ENCODE measurements at places on chromosomes 5 and 9. TPM values are rescaled to one million over a fixed set of nuclear protein-coding genes. Genes with fewer than 3 reads are reported as not detected.

GRCh38 chr5:43729846-43730478, 127.0 kb downstream of the NNT start:
- no peak for DNase-seq

DNA sequence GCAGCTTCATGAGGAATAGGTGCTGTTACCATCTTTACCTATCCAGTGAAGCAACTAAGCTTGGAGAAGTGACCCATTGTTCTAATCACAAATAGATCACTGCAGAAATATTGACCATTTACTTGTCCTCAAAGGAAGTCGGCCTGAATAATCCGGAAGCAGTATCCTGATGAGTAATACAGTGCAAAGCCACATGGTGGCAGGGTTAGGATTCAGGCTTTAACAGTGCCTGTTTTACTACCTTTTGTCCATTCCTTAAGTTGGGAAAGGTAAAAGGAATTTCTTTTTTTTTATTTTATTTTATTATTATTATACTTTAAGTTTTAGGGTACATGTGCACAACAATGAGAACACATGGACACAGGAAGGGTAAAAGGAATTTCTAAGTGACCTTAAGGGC, 336.3 kb downstream of the KDM4C start:
- DNase-seq = peak; percentile 71

Gene FAM174A
- total RNA-seq = 6.9 TPM

DNA sequence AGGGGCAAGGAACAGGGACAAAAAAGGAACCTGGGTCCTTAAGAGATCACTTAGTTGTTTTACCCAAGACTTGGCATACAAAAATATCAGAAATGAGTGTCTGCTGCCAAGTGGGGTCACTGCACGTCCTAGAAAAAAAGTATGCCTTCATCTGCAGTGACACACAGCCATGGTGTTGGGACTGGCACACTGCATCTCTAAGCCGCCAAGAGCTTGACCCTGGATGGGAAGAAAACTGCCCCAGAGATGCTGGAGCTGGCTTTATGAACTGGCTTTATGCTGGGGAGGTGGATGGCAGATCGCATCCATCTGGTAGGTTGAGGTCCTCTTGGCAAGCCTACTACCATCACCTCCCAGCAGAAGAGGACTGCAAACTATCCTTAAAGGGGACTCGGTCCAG, 51.7 kb downstream of the IRF1 start:
- DNase-seq = peak; percentile 39

DNA sequence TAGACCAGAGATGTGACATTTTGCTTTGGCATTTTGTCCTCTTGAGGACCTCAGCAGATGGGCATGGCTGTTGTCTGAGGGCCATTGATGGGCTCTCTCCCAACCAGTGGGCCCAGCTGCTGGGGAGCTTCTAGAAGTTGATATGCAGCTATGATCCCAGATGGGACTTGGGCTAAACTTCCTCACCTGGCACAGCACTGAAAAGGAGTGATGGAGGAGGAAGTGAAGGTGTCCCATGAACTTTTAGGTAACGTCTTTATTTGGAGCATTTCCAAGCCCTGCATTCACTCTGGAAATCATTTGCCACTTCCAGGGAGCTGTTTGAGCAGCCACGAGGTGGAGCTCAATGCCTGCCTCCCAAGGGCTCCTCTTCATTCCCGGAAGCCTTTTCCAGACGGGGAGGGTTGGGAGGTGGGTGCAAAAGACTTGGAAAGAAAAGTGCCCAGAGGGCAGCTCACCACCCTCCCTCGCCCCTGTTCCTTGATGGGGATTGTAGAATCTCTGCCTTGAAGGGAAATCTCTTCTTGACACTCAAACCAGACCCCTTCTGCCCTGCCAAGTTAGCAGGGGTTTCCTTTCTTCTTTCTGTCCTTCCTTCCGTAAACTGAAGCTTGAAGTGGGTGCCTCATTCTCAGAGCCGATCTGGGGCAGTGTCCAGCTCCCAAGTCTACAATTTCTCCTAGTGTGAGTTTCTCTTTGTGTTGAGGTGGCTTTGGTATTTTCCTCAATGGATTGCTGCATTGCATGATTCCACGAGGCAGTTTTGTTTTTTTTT, 18.1 kb upstream of the NEUROG1 start:
- DNase-seq = peak; percentile 86

DNA sequence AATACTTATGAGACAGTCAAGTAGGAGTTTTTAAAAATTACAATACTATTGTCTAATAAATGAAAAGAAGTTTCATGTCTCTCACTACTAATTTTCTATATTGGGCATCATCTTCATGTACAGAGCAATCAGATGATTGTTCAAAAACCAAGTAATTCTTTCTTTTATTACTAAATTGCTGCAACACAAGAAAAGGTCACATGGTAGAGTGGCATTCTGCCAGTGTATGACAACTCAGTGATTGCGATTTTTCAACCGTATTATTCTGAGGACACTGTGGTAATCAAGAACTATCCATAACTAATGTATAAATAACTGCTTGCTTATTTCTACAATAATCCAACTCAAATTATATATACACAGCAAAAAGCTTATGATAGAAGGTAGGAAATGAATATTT, 96.7 kb upstream of the GRHPR start:
- DNase-seq = no peak

GRCh38 chr9:19174127-19174912, 47.0 kb upstream of the PLIN2 start:
- DNase-seq = peak; percentile 75

GRCh38 chr9:96331236-96331947, 29.4 kb upstream of the HSD17B3 start:
- DNase-seq = no peak

- peak; percentile 52 for DNase-seq
Observed at GRCh38 chr9:2227144-2227867, 212.2 kb downstream of the SMARCA2 start.

- no peak for DNase-seq
Observed at GRCh38 chr5:123133438-123134100, 44.5 kb downstream of the PRDM6 start.

- peak; percentile 18 for DNase-seq
Observed at GRCh38 chr9:113531919-113532808, 68.6 kb downstream of the RGS3 start.

Gene HAVCR2
- not detected for total RNA-seq

GRCh38 chr5:94276048-94276447, 342.4 kb downstream of the KIAA0825 start:
- DNase-seq = no peak

Gene SPATA9
- 2.0 TPM for total RNA-seq

Gene DOCK2
- total RNA-seq = 1.7 TPM

DNA sequence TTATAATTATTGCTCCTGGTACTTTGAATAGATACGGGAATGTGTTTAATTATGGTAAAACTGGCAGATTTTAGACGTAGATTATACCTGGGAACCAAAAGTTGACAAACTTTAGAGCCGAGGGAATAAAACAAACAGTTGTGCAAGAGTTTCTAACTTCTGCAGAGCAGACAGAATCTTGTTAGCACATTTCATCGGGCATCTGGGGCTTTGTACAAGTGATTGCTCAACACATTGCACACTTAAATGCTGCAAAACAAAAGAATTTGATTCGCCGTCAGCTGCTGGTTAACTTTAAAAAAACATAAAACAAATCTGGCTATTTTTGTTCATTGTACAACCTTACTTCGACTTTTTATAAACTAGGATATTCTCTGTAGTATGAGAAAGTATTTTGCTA, 398.1 kb downstream of the MAN2A1 start:
- no peak for DNase-seq

DNA sequence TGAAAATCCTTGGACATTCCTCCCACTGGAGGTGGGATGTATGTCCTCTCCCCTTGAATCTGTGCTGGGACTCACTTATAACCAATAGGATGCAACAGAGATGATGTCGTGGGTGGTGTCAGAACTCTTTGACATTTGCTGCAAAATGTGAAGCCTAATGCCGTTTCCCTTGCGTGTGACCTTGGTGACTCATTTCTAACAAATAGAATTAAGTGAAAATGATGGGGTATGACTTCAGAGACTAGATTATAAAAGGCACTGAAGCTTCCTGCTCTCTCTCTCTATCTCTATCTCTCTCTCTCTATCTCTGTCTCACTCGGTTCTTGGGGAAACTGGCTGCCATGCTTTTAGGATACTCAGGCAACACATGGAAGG, 126.1 kb upstream of the STC2 start:
- DNase-seq = no peak

GRCh38 chr5:62354028-62354874, 48.2 kb downstream of the KIF2A start:
- DNase-seq = no peak

DNA sequence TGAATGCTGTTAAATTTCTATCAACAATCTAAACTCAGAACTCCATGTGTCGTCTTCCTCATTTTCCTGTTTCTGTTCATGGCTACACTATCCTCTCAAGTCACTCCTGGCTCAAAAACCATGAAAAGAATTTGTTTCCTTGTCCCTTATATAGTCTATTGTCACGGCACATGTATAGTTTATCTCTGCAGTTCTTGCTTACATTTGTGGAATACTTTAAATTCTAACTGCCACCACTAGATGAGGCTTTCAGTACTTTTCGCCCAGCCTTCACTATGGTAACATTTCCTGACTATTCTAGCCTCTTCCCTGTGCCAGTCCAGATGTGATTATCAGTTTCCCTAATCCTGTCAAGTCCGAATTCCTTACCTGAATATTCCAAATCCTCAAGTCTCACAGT, 34.6 kb downstream of the PKD2L2 start:
- DNase-seq = no peak

DNA sequence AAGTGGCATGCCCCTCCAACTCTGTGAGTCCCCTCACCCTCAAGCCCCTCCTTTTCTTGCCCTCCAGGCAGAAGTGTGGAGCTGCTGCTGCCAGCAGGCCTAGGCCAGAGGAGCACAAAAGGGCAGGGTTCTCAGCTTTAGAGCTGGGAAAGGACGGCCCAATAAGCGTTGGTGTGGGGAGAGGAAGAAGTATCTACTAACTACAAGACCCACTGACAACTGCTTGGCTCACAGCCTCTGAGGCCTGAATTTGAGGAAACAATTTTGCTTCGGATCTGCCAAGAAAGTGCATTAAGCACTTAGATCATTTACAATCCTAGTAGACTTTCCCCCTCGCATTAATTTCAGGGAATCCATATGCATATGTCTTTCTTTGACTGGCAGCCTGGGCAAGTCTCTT, 179.4 kb downstream of the SNX18 start:
- DNase-seq = no peak

Gene SOX30
- 0.48 TPM for total RNA-seq

Gene TRIM52
- total RNA-seq = 7.1 TPM

GRCh38 chr5:22295832-22296231, 557.3 kb downstream of the CDH12 start:
- no peak for DNase-seq

DNA sequence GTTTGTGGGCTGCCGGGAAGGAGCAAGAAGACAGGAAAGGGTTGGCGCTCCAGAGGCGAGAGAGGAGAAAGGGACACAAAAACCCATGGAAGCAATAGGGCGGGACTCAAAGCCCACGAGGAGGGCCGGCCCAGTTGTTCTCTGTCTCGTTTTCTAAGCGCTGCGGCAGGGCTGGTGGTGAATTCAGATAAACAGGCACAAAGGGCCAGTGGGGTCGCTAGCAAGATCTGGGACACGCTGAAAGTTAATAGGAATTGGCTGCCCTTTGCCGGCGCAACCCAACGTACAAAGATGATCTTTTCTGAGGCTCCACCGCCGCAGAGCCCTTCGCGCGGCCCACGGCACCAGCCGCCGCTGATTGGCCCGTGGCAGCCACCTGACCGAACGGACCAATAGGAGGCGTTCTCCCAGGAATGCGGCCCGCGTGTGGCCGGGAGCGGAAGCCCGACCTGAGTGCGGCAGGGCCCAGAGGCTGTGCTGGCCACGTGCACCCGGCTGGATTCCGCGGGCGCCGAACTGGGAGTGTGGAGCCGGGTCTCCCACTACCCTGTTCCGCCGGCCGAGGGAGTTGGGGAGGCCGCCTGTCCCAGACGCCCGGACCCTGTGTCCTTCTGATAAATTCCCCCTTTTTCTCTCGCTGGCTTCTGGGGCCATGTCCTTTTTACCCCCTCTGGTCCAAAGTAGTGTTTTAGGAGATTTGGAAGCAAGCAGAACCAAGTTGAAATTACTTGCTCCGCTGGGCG, 16.8 kb upstream of the NSD1 start:
- DNase-seq = peak; percentile 94

DNA sequence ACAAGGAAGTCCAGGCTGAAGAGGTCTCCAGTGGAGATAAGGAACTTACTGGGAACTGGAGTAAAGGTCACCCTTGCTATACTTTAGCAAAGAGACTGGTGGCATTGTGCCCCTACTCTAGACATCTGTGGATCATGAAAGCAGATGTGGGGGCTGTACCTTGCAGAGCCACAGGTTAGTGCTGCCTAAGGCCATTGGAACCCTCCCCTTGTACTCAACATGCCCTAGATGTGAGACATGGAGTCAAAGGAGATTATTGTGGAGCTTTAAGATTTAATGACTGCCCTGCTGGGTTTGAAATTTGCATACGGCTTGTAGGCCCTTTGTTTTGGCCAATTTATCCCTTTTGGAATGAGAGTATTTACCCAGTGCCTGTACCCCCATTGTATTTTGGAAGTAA, 397.3 kb upstream of the GRIN3A start:
- no peak for DNase-seq

Gene BTNL9
- total RNA-seq = not detected

Gene CLIC3
- total RNA-seq = 0.43 TPM

GRCh38 chr5:125913200-125913599, 510.0 kb upstream of the GRAMD2B start:
- no peak for DNase-seq

Gene GFRA3
- not detected for total RNA-seq

Gene ZDHHC11B
- 0.90 TPM for total RNA-seq

DNA sequence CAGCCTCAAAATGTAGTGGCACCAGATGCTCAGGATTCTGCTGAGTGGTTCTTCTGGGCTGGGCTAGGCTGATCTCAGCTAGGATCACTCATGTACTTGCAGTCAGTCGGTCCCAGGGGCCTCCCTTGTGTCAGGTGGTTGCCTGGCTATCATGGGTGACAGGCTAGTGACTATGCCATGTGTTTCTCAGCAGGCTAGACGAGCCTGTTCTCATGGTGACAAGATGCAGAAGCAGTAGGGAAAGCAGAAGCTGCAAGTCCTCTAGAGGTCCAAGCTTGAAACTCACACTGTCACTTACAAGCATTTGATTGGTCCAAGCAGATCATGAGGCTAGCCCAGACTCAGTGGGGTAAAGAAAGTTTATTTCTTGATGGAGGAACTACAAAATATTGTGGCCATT, 15.2 kb upstream of the KCNMB1 start:
- no peak for DNase-seq

- DNase-seq = no peak
Observed at GRCh38 chr5:39794513-39795210, 369.9 kb upstream of the DAB2 start.

DNA sequence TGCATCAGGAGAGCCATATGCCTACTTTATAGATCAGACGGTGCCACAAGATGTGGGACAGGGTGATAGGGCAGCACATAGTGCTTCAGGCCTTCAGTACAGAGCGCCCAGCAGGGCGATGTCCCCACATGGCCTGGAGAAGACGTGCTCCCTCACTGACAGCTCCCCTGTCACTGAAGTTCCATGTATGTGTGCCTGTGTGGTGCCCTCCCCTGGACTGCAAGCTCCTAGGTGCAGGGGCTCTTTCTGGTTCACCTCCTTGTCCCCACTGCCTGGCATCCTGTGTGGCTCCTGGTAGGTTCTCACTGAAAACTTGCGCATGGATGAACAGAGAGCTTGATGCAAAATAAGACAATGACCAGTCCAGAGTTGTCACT, 233.1 kb downstream of the GADD45G start:
- DNase-seq = peak; percentile 35

- no peak for DNase-seq
Observed at GRCh38 chr5:138240650-138241385, 27.7 kb upstream of the CDC23 start.

Gene DDX4
- total RNA-seq = not detected
